Gastroesophageal sphincter (tissue), 4 donors: ENCODE measurements at places on chromosomes 2 and 18.

DNA sequence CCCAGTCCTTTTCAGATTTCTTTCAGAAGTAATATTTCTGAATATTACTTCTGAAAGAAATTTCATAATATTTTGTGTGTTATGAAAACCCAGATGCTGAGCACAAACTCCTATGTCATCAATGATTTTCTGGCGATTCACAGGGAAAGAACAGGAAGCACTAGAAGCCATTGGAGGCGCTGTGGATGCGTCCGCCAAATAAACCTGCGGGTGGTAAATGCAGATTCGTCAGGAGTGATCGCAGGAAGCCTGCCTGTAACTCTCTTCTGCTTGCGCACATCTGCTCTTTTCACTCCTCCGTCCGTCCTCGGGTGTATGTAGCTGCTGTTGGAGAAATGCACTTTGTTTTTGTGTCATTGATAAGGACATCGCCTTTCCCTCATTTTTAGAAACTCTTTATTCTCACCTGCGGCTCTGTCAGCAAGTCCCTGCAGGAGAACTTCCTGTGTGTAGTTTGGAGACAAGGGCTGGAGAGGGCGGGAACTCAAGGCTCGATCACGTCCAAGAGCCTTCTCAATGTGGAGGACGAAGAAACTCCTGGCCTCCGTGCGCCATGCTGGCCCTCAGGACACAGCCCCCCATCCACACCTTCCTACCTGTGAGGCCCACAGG, 483.8 kb downstream of the GALR1 start:
- H3K4me1 ChIP-seq: no peaks in the 10 kb centered on the region
- ATAC-seq: no peak
- no peak overlapping the region for H3K4me3 ChIP-seq
- H3K27ac ChIP-seq: no peak overlapping the region
- H3K27me3 ChIP-seq: peaks cover 12% of the 10 kb centered on the region
- H3K36me3 ChIP-seq: no peaks in the 10 kb centered on the region

- no peaks in the 10 kb centered on the region for H3K27me3 ChIP-seq
- no peak overlapping the region for H3K27ac ChIP-seq
- no peaks in the 10 kb centered on the region for H3K4me1 ChIP-seq
- no peak for ATAC-seq
- no peaks in the 10 kb centered on the region for H3K36me3 ChIP-seq
These were observed 53.2 kb upstream of the RAB27B start for GRCh38 chr18:54774981-54775665.

DNA sequence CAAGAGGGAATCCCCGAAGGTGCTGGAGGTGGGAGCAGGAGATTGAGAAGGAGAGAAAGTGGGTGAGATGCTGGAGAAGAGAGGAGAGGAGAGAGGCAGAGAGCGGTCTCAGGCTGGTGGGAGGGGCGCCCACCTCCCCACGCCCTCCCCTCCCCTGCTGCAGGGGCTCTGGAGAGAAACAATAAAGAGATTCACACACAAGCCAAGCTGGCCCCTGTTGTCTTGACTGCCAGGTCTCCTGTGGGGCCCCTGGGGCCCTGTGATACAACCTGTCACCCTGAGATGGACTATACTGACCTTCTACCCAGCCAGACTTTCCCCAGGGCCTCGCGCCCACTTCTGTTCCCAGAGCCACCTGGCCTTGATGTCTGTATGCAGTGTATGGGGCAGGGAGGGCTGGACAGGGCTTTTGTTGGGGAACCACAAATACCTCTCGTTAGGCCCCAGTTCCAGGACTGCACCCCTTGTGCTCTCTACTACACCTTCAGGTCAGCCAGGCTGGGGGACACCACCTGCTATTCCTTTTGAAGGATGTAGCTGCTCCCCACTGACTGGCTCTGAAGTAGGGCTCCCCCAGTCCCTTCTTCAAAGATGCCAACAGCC, 8.0 kb upstream of the SPEG start:
- ATAC-seq: peak; percentile 2
- no peaks in the 10 kb centered on the region for H3K4me1 ChIP-seq
- no peaks in the 10 kb centered on the region for H3K27me3 ChIP-seq

DNA sequence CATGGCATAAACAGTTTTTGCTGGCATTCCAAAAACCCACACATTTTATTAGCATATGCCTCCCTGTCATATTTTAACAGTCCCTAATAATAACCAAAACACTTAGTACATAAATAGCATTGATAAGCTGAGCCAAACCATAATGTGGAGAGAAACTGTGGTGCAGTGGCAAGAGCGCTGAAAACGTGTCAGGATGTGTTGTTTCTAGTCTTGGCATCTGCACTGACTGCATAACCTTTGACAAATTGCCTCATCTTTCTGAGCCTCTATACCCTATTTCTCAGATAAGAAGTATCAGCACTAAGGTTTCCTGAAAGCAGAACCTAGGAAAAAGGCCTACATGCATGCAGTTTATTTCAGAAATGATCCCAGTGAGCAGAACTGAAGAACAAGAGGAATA, 41.4 kb downstream of the RAD51AP2 start:
- ATAC-seq: no peak
- no peak overlapping the region for H3K27ac ChIP-seq
- H3K4me1 ChIP-seq: no peaks in the 10 kb centered on the region
- no peaks in the 10 kb centered on the region for H3K27me3 ChIP-seq

- no peaks in the 10 kb centered on the region for H3K27me3 ChIP-seq
- peaks cover 24% of the 10 kb centered on the region for H3K36me3 ChIP-seq
- no peak for ATAC-seq
- H3K4me3 ChIP-seq: no peak overlapping the region
- H3K4me1 ChIP-seq: no peaks in the 10 kb centered on the region
These were observed 132.0 kb downstream of the GALNT1 start for GRCh38 chr18:35713545-35713944.
